ENCODE measurements at places on chromosomes 6 and 20. TPM values are rescaled to one million over a fixed set of nuclear protein-coding genes. Genes with fewer than 3 reads are reported as not detected.

- no peak for DNase-seq
These were observed 4.5 kb downstream of the SOX12 start for GRCh38 chr20:329851-330232.

GRCh38 chr20:36152261-36152660 is 2.3 kb upstream of the EPB41L1 start:
- DNase-seq = peak; percentile 58

DNA sequence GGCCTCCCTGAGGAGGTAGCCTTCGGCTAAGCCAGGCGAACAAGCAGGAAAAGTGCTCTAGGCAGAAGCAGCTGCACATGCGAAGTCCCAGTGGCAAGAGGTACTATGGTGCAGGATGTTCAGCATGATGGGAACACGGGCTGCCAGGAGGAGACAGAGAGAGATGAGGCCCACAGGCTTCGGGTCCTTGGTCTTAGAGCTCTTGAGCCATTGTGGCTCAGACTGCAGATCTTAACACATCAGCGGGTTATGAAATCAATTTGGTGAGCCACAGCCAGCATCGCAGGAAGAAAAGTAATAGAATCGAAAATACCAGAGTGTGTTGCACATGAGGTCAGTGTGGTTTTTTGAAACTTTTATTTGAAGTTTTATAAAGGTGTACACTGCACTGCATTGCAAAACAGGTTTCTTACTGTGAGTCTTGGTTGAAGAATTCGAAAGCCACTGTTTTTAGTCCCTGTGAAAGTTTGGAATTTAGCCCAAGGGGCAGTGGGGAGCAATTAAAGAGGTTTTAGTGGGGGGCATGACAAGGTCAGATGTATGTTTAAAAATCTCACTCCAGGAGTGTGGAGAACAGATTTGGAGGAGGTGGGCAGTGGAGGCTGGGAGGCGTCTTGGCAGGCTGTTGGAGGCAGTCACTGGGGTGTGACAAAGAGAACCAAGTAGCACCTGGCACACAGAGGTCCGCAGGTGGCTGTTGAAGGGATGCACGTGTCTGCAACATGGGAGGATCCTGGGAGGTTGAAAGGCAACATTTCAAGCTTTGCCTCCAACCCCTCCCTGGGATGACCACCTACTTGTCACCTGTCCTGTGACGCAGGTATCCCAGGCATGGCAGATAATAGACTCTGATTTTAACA is 69.3 kb downstream of the EYA2 start:
- no peak for DNase-seq

GRCh38 chr6:1242446-1242845 is 69.5 kb upstream of the FOXQ1 start:
- DNase-seq = peak; percentile 50

DNA sequence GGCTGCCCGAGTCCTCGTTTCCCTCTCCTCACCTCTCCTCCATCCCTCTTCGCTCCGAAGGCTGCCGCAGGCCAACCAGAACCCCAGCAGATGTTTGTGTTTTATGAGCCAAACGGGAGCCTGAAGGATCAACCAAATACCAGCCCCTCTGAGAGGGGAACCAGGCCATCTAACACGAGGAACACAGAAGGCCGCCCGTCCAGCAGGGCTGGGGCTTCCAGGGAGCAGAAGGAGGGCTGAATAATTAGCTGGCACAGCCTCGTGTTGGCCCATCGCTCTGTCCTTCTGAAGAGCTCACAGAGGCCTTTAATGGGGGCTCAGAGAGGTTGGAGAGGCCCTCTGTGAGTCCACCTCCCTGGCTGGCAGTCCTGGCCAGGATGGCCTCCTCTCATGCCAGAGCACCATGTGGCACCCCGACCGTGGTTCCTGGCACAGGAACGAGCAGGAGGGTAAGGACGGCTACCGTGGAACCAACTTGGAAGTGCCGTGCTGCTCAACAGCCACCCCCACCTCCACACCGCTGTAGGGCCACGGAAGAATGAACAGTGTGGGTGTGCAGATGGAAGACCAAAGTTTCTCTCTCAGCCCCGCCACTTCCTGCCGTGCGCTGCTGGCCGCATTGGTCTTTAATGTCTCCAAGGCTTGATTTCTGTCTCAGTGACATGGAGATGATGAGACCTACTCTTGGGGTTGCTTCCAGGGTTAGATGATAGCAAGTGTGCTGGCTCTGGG is 155.2 kb downstream of the SCML4 start:
- DNase-seq = no peak

DNA sequence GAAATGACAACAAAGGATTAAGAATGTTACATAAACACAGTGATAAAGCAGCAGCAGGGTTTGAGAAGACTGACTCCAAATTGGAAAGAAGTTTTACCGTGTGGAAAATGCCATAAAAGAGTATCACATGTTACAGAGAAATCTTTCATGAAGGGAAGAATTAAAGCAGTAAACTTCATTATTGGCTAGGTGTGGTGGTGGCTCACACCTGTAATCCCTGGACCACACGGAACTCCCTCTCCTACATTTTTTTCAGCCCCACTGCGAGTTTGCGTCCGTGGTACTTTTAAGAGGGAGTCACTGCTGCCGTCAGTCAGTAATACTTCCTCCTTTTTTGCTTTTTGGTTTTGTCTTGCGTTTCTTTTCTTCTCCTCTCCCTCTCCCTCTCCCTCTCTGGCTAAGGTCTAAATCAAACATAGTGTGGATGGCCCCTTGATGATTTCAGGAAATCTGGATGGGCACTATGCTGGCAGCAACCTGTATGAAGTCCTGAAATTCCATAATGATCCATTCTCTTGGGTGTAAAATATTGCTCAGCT is 112.3 kb downstream of the MAN1A1 start:
- DNase-seq = no peak

DNA sequence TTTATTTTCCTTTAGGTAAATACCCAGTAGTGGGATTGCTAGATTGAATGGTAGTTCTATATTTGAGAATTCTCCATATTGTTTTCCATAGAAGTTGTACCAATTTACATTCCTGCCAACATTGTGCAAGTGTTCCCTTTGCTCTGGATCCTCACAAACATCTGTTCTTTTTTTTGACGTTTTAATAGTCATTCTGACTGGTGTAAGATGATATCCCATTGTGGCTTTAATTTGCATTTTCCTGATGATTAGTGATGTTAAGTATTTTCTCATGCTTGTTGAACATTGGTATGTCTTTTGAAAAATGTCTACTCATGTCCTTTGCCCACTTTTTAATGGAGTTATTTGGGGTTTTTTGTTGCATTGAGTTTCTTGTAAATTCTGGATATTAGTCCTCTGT is 85.6 kb downstream of the UBE3D start:
- no peak for DNase-seq

HDGFL1 gene
- not detected for total RNA-seq

Data from stomach (tissue), 19 donors.